DMS53 (cell line): ENCODE measurements at places on chromosomes 7 and 10.

DNA sequence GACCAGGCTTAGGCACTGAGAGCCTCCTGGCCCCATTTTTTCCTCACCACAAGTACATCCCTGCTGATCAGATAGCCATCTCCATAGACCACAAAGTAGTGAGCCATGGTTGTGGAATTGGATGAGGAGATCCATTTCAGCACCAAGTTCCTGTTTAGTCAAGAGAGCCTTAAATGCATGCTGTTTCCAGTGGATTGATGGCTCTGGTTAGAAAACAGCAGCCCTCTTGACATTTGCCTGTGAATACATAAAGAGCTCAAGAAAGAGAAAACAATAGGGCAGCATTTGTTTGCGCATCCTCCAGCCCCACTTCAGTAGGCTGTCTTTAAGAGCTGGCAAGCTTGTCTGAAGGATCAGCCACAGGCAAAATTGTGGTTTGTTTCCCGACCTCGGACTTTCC, 251.2 kb downstream of the POU6F2 start:
- peak; percentile 61 for DNase-seq

DNA sequence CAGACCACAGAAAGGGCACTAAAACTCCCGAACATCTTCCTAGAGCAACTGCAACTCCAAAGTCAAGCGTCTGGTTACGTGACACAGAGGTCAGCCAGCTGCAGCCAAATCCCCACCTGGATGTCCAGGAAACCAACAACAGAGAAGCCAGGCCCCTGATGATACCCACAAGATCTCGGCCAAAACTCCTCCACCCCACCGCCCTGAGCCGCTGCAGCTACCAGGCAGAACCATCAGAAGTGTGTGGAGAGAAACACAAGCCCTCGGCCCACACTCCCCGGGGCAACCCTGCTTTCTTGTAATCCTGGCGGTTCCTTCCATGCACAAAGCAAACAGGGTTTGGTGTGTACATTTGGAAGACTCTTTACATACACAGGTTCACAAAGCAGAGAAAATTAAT, 8.7 kb downstream of the CHST15 start:
- DNase-seq: no peak

DNA sequence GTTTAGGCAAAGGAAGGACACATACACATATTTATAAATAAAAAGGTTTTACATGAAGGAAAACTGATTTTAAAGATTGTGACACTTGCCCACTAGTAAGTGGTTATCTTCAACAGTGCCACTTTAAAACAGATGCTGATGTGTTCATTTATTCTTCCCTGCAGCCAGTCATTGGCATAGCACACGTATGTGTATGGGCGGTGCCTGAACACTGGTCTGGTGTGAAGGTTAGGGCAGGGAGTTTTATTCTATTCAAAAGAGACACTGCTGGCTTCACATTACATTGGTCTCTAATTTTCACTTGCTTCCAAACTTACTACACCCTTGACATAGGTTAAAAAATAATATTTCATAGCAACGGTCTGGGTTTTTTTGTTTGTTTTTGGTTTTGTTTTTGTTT, 57.9 kb downstream of the NOD1 start:
- peak; percentile 85 for DNase-seq

GRCh38 chr7:95376632-95377400, 19.4 kb downstream of the PON3 start:
- DNase-seq: no peak

- no peak for DNase-seq
These were observed 150.7 kb upstream of the BET1 start for GRCh38 chr7:94154858-94155257.

DNA sequence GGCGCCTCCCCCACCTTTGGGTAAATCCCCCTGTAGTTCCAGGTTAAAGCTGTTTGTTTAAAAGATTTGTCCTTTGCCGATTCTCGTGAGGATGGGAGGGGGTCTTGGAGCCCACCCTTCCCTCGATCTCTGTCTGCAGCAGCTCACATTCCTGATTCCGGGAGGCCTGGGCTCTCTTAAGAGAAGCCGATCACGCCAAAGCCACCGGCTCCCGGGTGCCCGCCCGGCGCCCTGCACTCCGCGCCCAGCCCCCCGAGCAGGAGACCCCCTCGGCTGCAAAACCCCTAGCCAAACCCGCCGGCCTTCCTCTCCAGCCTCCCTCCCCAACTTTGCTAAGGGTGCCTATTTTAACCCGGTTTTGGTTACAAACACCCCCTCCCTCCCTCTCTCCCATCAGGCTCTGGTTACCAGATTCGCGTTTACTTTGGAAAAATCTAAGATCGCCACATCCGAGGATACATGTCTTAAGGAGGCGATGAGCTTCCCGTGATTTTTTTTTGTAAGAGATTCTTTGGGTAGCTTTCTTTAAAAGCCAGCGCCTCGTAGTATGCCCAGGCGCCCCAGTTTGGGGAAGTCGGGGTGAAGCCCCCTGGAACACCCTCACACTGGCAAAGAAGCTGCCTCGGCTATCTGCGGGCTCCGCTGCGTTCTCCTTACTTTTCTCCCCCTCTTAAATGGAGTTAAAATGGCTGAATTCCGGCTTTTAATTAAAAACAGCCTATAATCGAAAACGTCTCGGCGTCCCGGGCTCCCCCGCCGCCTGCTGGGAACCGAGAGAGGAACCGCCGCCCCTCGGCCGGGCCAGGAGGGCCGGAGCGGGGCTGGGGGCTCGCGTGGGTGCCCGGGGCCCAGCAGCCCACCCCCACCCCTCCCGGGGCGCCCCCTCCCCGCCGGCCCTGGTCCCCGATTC, 983 bp downstream of the TNRC18 start:
- DNase-seq: peak; percentile 69

DNA sequence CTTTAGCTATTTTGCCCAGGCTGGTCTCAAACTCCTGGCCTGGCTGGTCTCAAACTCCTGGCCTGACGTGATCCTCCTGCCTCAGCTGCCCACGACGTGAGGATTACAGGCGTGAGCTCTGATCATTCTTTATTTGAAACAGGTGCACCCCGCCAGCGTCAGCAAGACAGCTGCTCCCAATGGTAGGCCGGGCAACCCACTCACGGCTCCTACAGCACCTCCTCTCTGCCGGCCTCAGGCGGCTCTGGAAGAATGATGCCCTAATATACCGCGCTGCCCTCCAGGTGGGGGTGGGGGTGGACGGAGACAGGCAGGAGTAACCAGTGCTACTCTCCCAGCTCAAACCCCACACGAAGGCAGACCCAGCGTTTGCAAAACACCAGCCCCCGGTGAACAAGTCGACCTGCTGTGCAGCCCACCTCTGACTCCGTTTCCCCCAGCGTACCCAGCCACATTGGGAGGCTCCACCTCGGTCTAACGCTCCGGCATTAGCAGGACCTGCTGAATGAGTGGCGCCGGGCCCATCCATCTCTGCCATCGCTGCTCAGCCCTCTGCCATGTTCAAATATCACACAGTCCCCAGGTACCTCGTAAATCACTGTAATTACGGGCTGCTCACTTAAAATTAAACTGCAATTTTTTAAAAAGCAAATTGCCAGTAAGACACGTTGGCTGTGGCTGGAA, 148.6 kb downstream of the ELFN1 start:
- DNase-seq: no peak

GRCh38 chr7:46810986-46811385, 770.9 kb downstream of the TNS3 start:
- DNase-seq: no peak
